ENCODE measurements at places on chromosomes 4 and X.

DNA sequence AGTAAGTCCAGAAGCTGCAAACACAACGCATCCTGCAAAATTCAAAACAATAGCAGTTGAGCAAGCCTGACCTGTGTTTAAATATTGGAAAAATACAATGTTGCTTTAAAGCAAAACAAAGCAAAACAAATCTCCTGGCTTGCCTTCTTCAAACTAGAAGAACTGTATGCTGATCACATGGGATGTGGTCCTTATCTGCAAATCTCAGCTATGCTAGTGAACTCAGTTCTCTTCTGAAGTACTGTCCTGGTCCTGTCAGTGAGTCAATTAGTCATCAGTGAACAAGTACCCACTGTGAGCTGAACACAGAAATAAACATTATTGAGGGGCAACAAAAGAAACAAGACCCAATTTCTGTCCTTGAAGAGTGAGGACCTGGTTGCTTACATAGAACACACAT, 522.5 kb downstream of the SMARCA1 start:
- H3K27ac ChIP-seq: no peak overlapping the region
- no peaks in the 10 kb centered on the region for H3K4me1 ChIP-seq
- H3K27me3 ChIP-seq: no peaks in the 10 kb centered on the region
- DNase-seq: no peak
- H3K4me3 ChIP-seq: no peak overlapping the region

GRCh38 chr4:7434766-7435150, at the start of gene PSAPL1:
PSAPL1 (minus strand) TSS chr4:7434930; CDS start chr4:7434879, 51 bp downstream.
- H3K4me1 ChIP-seq: no peaks in the 10 kb centered on the region
- H3K4me3 ChIP-seq: no peak within 1 kb of the TSS
- H3K27me3 ChIP-seq: no peaks in the 10 kb centered on the region
- no peaks in the 10 kb centered on the region for H3K36me3 ChIP-seq
- H3K27ac ChIP-seq: no peak within 1 kb of the TSS
- DNase-seq: no peak

GRCh38 chr4:98661371-98662054, 3.1 kb upstream of the TSPAN5 start:
- no peaks in the 10 kb centered on the region for H3K27me3 ChIP-seq
- H3K27ac ChIP-seq: no peak overlapping the region
- H3K4me1 ChIP-seq: peaks cover 17% of the 10 kb centered on the region

GRCh38 chr4:96343836-96344235, 503.9 kb downstream of the PDHA2 start:
- no peak overlapping the region for H3K4me3 ChIP-seq
- no peak for DNase-seq
- H3K4me1 ChIP-seq: no peaks in the 10 kb centered on the region
- no peak overlapping the region for H3K27ac ChIP-seq

DNA sequence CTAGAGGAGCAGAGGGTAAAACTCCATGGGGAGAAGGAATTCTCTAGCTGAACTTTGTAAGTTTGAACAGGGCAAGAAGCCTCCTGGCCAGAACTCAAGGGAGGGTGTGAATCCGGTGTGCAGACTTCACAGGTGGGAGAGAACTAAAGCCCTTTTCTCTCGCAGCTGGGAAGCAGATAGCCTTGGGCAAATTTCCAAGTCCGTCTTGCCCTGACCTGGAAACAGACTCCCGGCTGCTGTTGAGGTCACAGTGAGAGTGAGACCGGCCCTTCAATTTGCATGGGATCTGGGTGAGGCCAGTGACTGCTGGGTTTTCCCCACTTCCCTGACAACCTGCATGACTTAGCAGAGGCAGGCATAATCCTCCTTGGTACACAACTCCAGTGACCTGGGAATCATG, 94.5 kb upstream of the ZNF827 start:
- no peak overlapping the region for H3K4me3 ChIP-seq
- peak; percentile 53 for DNase-seq
- H3K27ac ChIP-seq: no peak overlapping the region
- H3K27me3 ChIP-seq: no peaks in the 10 kb centered on the region
- H3K36me3 ChIP-seq: no peaks in the 10 kb centered on the region

GRCh38 chr4:75598390-75598789, 31.9 kb downstream of the CDKL2 start:
- no peak overlapping the region for H3K4me3 ChIP-seq
- H3K27me3 ChIP-seq: no peaks in the 10 kb centered on the region
- DNase-seq: no peak
- no peak overlapping the region for H3K27ac ChIP-seq

DNA sequence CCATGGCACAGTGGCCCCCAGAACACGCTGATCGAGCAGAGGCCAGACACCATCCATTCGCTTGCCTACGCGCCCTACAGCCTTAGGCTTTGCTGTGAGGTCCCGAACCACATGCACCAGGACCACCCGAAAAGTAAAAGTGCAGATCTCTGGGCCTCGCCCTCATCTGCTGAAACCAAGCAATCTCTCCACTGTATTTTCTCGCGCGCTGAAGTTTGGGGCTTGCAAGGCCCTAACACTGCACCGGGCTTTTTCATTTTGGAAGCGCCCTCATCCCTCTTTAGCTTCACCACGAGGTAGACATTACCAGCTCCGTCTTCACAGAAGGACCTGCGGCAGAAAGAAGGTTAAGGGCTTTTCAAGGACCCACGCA, 21.2 kb downstream of the NKX3-2 start:
- no peaks in the 10 kb centered on the region for H3K27me3 ChIP-seq
- no peak overlapping the region for H3K4me3 ChIP-seq
- no peak overlapping the region for H3K27ac ChIP-seq
- H3K36me3 ChIP-seq: no peaks in the 10 kb centered on the region
- peaks cover 12% of the 10 kb centered on the region for H3K4me1 ChIP-seq

- no peak for DNase-seq
- H3K27ac ChIP-seq: no peak overlapping the region
- H3K4me1 ChIP-seq: no peaks in the 10 kb centered on the region
- H3K27me3 ChIP-seq: no peaks in the 10 kb centered on the region
- no peak overlapping the region for H3K4me3 ChIP-seq
Observed at GRCh38 chrX:25941087-25941486, 197.1 kb upstream of the MAGEB18 start.

DNA sequence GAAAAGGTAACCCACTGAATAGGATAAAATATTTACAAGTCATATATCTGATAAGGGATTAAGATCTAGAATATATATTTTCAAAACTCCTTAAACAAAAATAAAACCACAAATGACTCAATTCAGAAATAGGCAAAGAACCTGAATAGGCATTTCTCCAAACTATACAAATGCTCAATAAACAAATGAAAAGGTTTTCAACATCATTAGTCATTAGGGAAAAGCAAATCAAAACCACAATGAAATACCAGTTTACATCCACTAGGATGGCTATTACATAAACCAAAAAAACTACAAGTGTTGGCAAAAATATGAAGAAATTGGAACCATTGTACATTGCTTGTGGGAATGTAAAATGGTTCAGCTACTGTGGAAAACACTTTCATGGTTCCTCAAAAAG, 167.0 kb upstream of the GALNT7 start:
- H3K4me3 ChIP-seq: no peak overlapping the region
- H3K36me3 ChIP-seq: no peaks in the 10 kb centered on the region
- H3K4me1 ChIP-seq: peaks cover 6% of the 10 kb centered on the region
- no peak for DNase-seq
- H3K27ac ChIP-seq: no peak overlapping the region
- H3K27me3 ChIP-seq: no peaks in the 10 kb centered on the region

- peaks cover 15% of the 10 kb centered on the region for H3K4me1 ChIP-seq
- H3K27ac ChIP-seq: no peak overlapping the region
- no peak overlapping the region for H3K4me3 ChIP-seq
- no peaks in the 10 kb centered on the region for H3K27me3 ChIP-seq
- H3K36me3 ChIP-seq: no peaks in the 10 kb centered on the region
- no peak for DNase-seq
Observed at GRCh38 chr4:158020176-158020575, 152.6 kb downstream of the GASK1B start.

GRCh38 chr4:166019441-166020220, 146.6 kb downstream of the TLL1 start:
- no peak overlapping the region for H3K27ac ChIP-seq
- no peak overlapping the region for H3K4me3 ChIP-seq
- no peaks in the 10 kb centered on the region for H3K4me1 ChIP-seq
- no peaks in the 10 kb centered on the region for H3K36me3 ChIP-seq
- no peak for DNase-seq
- H3K27me3 ChIP-seq: no peaks in the 10 kb centered on the region

DNA sequence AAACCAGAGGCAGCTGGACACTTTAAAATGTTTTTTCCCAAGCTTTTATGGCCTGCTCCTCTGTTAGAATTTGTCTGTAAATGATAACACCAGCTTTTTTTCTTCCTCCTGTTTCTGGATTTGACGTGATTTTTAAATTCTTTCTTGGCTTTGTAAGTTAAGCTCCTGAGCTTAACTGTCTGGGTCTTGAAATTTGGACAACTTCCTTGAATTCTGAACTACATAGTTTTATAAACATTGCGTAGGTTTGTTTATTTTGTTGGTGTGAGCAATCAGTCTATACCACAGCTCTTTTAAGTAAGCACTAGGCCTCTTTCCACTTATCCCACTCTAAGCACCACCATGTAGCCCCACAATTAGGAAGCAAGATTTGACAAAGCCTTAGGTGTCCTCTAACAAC, 144.4 kb upstream of the GUCY1A1 start:
- peaks cover 8% of the 10 kb centered on the region for H3K4me1 ChIP-seq
- H3K27me3 ChIP-seq: no peaks in the 10 kb centered on the region
- DNase-seq: no peak
- H3K27ac ChIP-seq: no peak overlapping the region

- peaks cover 7% of the 10 kb centered on the region for H3K4me1 ChIP-seq
- peak overlapping the region; percentile 44 for H3K27ac ChIP-seq
- no peak overlapping the region for H3K4me3 ChIP-seq
- no peaks in the 10 kb centered on the region for H3K36me3 ChIP-seq
- peak; percentile 21 for DNase-seq
Observed at GRCh38 chr4:25031077-25031621, 403 bp upstream of the LGI2 start.

DNA sequence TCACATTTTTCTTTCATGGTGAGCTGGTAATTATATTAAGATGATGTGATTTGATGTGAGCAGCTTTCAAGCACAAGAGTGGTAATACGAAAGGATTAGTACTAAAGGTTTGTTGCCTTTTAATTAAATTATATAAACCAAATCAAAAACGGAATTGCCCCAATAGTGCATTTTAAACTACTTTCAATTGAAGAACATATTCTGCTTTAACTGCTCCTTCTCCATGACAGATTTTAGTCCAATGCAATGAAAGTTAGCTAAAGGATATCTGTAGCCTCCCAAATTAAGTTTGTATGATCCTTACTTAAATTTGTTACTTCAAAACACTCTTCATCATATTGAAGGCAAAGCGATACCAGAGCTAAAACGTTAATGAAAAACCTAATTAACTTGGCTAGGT, 447.1 kb upstream of the AMOT start:
- H3K27ac ChIP-seq: no peak overlapping the region
- no peak for DNase-seq
- no peaks in the 10 kb centered on the region for H3K36me3 ChIP-seq
- no peak overlapping the region for H3K4me3 ChIP-seq
- no peaks in the 10 kb centered on the region for H3K4me1 ChIP-seq
- no peaks in the 10 kb centered on the region for H3K27me3 ChIP-seq

- peak; percentile 38 for DNase-seq
- H3K36me3 ChIP-seq: no peaks in the 10 kb centered on the region
- no peaks in the 10 kb centered on the region for H3K27me3 ChIP-seq
- H3K4me1 ChIP-seq: peaks cover 59% of the 10 kb centered on the region
Observed at GRCh38 chr4:183618681-183619080, 40.3 kb downstream of the RWDD4 start.

- H3K27me3 ChIP-seq: no peaks in the 10 kb centered on the region
- no peaks in the 10 kb centered on the region for H3K4me1 ChIP-seq
- no peak overlapping the region for H3K27ac ChIP-seq
- no peaks in the 10 kb centered on the region for H3K36me3 ChIP-seq
Observed at GRCh38 chr4:164606478-164606877, 147.5 kb upstream of the SMIM31 start.

GRCh38 chr4:80266253-80266901, at the start of gene FGF5:
FGF5 (plus strand) TSS chr4:80266664; CDS start chr4:80266825, 161 bp downstream.
- DNase-seq: no peak
- peaks cover 21% of the 10 kb centered on the region for H3K4me1 ChIP-seq
- no peak within 1 kb of the TSS for H3K27ac ChIP-seq
- H3K36me3 ChIP-seq: no peaks in the 10 kb centered on the region
- no peaks in the 10 kb centered on the region for H3K27me3 ChIP-seq

DNA sequence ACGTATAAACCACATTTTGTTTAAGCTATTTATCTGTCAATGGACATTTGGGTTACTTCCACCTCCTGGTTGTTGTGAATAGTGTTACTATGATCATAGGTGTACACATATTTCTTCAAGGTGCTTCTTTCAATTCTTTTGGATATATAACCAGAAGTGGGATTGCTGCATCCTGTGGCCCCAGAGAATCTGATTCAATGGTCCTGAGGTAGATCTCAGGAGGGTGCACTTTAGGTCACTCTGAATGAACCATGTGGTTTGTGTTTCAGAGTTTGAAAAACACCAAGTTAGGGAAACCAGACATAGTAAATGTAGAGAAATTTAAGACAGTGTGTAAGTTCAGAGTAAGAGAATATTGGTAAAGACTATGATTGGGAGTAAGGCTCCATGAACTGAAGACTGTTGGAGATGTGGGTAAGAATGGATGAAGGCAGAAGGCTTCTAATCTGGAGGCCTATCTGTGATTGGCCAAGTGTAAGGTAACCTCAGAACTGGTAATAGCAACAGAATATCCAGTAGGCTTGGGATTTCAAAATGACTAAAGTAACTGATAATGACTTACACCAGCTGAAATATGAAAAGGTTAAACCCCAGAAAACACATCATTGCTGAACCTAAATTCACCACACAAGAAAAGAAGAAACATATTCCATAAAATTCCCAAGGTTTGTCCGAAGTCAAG, 236.9 kb downstream of the CAMK2D start:
- H3K27ac ChIP-seq: no peak overlapping the region
- no peaks in the 10 kb centered on the region for H3K4me1 ChIP-seq
- no peak overlapping the region for H3K4me3 ChIP-seq

DNA sequence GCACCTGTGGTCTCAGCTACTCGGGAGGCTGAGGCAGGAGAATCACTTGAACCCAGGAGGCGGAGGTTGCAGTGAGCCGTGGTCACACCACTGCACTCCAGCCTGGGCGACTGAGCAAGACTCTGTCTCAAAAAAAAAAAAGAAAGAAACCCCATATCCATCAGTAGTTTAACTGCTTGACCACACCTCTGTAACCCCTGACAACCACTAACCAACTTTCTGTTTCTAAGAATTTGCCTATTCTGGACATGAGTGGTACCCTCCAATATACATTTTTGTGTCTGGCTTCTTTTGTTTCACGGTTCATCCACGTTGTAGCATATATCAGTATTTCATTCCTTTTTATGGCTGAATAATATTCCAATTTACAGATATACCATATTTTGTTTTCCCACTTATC, 9.1 kb downstream of the PPAT start:
- no peak for DNase-seq
- H3K4me1 ChIP-seq: peaks cover 7% of the 10 kb centered on the region
- H3K36me3 ChIP-seq: no peaks in the 10 kb centered on the region
- no peak overlapping the region for H3K4me3 ChIP-seq

GRCh38 chr4:110730318-110730717, 107.4 kb upstream of the PITX2 start:
- H3K36me3 ChIP-seq: no peaks in the 10 kb centered on the region
- H3K27me3 ChIP-seq: no peaks in the 10 kb centered on the region
- H3K4me3 ChIP-seq: no peak overlapping the region

GRCh38 chr4:89174784-89175183, 63.5 kb downstream of the TIGD2 start:
- no peak overlapping the region for H3K27ac ChIP-seq
- H3K36me3 ChIP-seq: no peaks in the 10 kb centered on the region
- no peak overlapping the region for H3K4me3 ChIP-seq
- H3K27me3 ChIP-seq: no peaks in the 10 kb centered on the region
- peaks cover 24% of the 10 kb centered on the region for H3K4me1 ChIP-seq

Measured in body of pancreas (tissue), 4 donors.